HFFc6 (cell line): ENCODE measurements at places on chromosomes 16 and 17. TPM values are rescaled to one million over a fixed set of nuclear protein-coding genes. Genes with fewer than 3 reads are reported as not detected.

The CYBC1 gene
- total RNA-seq = 49.1 to 56.0 TPM (median 54.2 TPM) in 3 replicates

The PRSS22 gene
- not detected in 3 replicates for total RNA-seq

The FBXW10 gene
- 0.07 TPM in 1 of 3 replicates, not detected in the others for total RNA-seq

The SPNS2 gene
- total RNA-seq = not detected in 3 replicates

The KRTAP2-2 gene
- total RNA-seq = 0.46 TPM in 1 of 3 replicates, not detected in the others

The TELO2 gene
- total RNA-seq = 28.6 to 41.9 TPM (median 35.8 TPM) in 3 replicates

DNA sequence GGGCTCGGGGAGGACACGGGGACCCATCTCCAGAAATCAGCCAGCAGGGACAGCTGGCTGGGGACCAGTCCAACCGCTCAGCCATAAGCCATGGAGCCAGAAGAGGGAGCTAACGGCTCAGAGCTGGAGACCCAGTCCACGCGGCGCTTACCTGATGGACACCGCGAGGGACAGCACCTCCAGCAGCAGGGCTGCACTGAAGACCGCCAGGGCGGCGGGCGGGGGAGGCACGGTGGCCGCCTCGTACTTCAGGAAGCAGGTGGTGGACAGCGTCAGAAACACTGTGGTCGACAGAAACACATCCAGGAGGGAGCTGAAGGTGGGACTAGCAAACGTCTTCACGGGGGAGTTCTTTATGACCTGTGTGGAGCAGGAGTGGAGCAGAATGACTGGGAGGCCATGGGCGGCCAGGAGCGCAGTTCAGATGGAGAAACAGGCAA, 102.6 kb upstream of the CREBBP start:
- peaks cover 9% of the 10 kb centered on the region; the same call in 1 of the 2 replicates for H3K36me3 ChIP-seq
- peak overlapping the region; percentile 27; the same call in 1 of the 2 replicates for H3K27ac ChIP-seq
- peaks cover 25% of the 10 kb centered on the region for H3K4me1 ChIP-seq
- peaks cover 1% of the 10 kb centered on the region; the same call in 1 of the 2 replicates for H3K27me3 ChIP-seq

- no peak overlapping the region for H3K27ac ChIP-seq
- H3K36me3 ChIP-seq = no peaks in the 10 kb centered on the region
- peaks cover 6% of the 10 kb centered on the region for H3K4me1 ChIP-seq
Observed at GRCh38 chr17:16918443-16918842, 53.5 kb downstream of the TNFRSF13B start.

DNA sequence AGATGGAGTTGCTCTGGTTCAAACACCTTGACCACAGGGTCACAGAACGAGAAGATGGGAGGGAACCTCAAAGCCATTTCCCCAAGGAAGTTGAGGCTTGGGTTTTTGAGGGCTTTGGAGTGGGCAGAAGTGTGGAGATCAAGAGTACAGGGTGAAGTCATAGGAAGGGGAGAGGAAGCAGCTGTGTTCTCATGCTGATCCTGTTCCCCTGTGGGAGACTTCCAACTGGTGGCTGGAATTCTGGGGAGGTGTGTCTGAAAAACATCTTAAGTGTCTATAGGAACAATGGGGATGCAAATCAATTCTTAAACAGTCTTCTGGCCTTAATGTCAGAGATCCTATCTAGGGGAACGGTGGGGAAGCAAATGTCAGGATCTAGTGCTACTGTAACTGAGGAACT, 38.8 kb upstream of the HSBP1 start:
- H3K4me3 ChIP-seq = no peak overlapping the region
- no peak for DNase-seq
- no peaks in the 10 kb centered on the region for H3K4me1 ChIP-seq
- H3K27ac ChIP-seq = no peak overlapping the region

DNA sequence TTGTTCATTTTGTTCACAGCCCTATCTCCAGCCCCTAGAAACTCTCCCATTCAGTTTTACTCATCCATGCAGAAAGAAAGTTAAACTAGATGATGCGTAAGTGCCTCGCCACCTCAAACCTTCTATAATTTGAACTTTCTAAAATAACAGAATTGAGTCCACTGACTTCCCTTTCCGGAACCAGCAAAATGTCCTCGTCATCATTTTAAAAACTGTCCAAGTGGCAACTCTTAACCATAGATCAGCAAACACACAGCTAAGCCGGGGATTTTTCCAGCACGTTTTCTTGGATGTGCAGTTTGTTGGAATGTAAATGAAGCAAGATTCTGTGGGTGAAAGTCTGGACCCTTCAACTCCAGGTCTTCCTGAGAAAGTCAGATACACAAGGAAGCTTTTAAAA, 369.7 kb upstream of the ERCC4 start:
- peaks cover 6% of the 10 kb centered on the region; the same call in 1 of the 2 replicates for H3K36me3 ChIP-seq
- H3K4me3 ChIP-seq = no peak overlapping the region
- H3K4me1 ChIP-seq = no peaks in the 10 kb centered on the region

DNA sequence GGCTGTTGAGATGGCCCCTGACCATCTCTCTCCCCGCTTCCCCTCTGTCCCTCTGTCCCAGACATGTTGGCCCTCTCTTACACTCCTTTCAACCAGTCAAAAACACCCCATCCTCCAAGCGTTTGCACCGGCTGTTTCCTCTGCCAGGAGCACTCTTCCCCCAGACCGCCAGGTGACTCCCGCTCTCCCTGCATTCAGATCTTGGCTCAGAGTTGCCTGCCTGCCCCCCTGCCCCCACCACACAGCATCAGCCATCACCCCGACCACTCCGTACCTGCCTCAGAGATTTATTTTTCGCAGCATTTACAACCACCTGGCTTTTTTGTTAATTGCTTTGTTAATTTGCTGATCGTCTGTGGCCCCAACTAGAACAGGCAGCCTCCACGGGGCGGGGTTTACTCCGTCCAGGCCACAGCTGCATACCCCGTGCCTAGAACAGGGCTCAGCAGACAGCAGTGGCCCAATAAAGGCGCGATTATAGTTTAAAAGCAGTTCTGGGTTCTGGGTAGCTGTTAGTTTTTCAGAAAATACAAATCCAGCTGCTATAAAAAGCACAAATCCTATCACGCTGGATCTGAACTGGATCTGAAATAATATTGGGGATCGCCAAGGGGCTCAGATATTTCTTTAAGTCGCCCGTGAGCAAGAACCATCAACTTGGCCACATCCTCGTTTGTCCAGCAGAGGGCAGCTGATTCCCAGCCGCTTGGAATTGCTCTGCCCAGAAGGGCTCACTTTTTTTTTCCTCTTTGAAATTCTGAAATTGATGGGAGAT, 173.6 kb downstream of the IRF8 start:
- H3K27ac ChIP-seq = no peak overlapping the region
- H3K36me3 ChIP-seq = no peaks in the 10 kb centered on the region
- peaks cover 22% of the 10 kb centered on the region for H3K4me1 ChIP-seq

GRCh38 chr17:9958586-9959281, 53.7 kb upstream of the RCVRN start:
- no peak for DNase-seq
- H3K27me3 ChIP-seq = peaks cover 1% of the 10 kb centered on the region
- H3K36me3 ChIP-seq = no peaks in the 10 kb centered on the region
- no peak overlapping the region for H3K4me3 ChIP-seq

GRCh38 chr17:68803164-68803929, 151.8 kb downstream of the ABCA8 start:
- H3K36me3 ChIP-seq = no peaks in the 10 kb centered on the region
- H3K4me1 ChIP-seq = no peaks in the 10 kb centered on the region; the same call in 1 of the 2 replicates
- H3K27ac ChIP-seq = no peak overlapping the region
- no peak overlapping the region for H3K4me3 ChIP-seq
- DNase-seq = no peak

DNA sequence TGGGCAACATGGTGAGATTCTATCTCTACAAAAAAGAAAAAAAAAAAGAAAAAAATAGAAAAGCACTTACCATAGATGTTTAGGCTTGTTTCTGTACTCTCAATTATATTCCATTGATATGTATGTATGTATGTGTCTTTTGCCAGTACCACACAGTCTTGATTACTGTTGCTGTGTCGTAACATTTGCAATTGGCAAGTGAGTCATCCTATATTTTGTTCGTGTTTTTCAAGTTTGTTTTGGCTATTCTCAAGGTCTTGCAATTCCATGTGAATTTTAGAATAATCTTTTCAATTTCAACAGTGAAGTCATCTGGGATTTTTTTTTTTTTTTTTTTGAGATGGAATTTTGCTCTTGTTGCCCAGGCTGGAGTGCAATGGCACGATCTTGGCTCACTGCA, 19.3 kb downstream of the SPECC1 start:
- H3K27ac ChIP-seq = no peak overlapping the region
- H3K4me3 ChIP-seq = no peak overlapping the region
- H3K36me3 ChIP-seq = no peaks in the 10 kb centered on the region
- H3K4me1 ChIP-seq = no peaks in the 10 kb centered on the region
- H3K27me3 ChIP-seq = peaks cover 8% of the 10 kb centered on the region

DNA sequence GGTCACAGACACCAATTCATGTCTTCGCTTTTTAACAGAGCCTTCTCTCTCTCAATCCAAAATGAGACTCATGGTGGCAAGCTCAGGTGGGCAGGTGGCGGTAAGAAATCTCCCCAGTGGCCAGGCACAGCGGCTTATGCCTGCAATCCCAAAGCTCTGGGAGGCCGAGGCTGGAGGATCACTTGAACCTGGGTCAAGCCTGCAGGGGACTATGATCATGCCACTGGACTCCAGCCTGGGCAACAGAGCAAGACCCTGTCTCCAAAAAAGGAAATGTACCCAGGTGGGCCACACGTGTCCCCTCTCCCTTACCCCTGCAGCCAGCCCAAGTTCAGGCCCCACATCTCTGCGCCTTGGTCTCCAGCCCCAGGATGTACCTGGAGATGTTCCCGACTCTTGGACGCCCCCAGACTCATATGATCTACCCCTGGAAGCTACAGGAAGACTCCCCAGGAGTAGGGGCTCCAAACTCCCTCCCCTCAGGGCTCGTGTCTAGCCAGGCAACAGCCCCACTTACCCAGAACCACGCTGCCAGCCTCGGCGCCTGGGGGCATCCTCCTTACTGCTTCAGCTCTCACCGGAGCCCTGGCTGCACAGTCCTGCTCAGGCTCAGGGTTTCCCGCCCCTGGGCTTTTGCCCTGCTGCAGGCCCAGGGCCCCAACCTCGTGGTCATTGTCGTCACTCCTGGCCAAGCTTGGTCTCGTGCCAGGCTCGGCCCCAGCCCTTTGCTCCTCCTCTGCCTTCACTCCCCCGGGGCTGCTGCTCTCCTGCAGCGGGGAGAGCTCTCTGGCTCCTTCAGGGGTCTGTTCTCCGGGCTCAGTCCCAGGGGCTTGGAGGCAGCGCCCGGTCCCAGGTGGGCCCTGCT, 16.2 kb downstream of the MYLK3 start:
- no peak overlapping the region for H3K4me3 ChIP-seq
- no peak for DNase-seq
- H3K4me1 ChIP-seq = no peaks in the 10 kb centered on the region; the same call in 1 of the 2 replicates
- peaks cover 22% of the 10 kb centered on the region for H3K27me3 ChIP-seq

GRCh38 chr16:22206842-22207714, 1.0 kb downstream of the EEF2K start:
- peaks cover 60% of the 10 kb centered on the region for H3K4me1 ChIP-seq
- DNase-seq = peak; percentile 41
- peak overlapping the region; percentile 79 for H3K27ac ChIP-seq
- no peaks in the 10 kb centered on the region for H3K27me3 ChIP-seq
- H3K36me3 ChIP-seq = peaks cover 18% of the 10 kb centered on the region

GRCh38 chr16:74450236-74450635, 29.0 kb upstream of the CLEC18B start:
- peaks cover 5% of the 10 kb centered on the region for H3K27me3 ChIP-seq
- H3K36me3 ChIP-seq = peaks cover 40% of the 10 kb centered on the region
- no peak for DNase-seq
- H3K27ac ChIP-seq = peak overlapping the region; percentile 99
- peaks cover 44% of the 10 kb centered on the region for H3K4me1 ChIP-seq
